Myometrial cell (primary cell): ENCODE measurements at places on chromosomes 11 and 22. TPM values are rescaled to one million over a fixed set of nuclear protein-coding genes. Genes with fewer than 3 reads are reported as not detected.

The C11orf87 gene
- not detected in 2 replicates for total RNA-seq

The IL18BP gene
- total RNA-seq, result 0.86 and 0.89 TPM in 2 replicates

The UBQLNL gene
- not detected in 2 replicates for total RNA-seq

The FGF19 gene
- not detected in 2 replicates for total RNA-seq

The HBG2 gene
- total RNA-seq, result not detected in 2 replicates

The CRYAB gene
- 11.7 and 27.1 TPM in 2 replicates for total RNA-seq

The DUSP18 gene
- total RNA-seq, result 11.9 and 20.5 TPM in 2 replicates

The CTSD gene
- 165 and 215 TPM in 2 replicates for total RNA-seq

The C1QTNF4 gene
- total RNA-seq, result 2.6 and 3.2 TPM in 2 replicates
